ENCODE measurements at places on chromosomes 2 and 18.

DNA sequence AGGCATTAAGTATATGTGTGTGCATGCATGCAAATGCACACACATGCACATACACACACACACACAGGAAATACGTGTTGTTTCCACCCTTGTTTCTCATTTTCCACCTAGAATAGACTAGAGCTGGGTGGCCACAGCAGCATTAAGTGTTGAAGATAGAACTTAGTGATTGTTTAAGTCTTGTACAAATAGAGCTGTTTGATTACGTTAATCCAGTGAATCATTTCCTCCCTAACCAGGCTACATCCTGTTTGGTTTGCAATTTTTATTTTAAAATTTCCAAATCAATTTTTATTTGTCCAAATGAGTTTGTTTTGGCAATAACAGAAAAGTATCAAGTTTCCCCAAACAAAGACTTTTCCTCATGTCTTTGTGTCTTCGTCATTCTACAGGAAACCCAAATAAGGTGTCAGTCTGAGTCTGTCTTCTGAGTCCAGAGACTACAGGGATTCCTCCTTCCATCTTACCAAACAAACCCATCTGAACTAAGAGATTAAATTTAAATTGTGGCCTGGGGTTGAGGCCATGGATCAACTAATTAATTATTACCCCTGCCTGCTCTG is 74.6 kb upstream of the GALNT5 start:
- DNase-seq = no peak

- DNase-seq = no peak
These were observed 11.7 kb downstream of the UBR3 start for GRCh38 chr2:169838743-169839489.

GRCh38 chr2:236176417-236176816 is 8.2 kb upstream of the GBX2 start:
- DNase-seq = no peak

DNA sequence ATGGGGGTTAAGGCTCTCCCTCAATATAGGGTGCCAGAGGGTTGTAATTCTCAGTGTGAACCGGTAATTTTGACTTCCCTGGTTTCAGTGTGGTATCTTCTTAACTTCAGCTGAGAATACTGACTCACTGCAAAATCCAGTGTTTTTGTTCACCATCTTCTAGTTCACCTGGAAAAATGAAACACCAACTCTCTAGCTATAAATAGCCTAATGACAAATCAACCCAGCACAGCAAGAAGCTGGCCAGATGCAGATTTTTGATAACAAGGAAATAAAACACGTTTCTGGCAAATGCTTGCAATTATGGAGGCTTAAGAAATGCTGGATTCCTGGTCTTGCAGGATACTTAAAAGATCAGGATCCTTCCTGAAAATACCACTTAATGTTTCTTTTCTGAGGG is 192.3 kb downstream of the CLIP4 start:
- DNase-seq = no peak

DNA sequence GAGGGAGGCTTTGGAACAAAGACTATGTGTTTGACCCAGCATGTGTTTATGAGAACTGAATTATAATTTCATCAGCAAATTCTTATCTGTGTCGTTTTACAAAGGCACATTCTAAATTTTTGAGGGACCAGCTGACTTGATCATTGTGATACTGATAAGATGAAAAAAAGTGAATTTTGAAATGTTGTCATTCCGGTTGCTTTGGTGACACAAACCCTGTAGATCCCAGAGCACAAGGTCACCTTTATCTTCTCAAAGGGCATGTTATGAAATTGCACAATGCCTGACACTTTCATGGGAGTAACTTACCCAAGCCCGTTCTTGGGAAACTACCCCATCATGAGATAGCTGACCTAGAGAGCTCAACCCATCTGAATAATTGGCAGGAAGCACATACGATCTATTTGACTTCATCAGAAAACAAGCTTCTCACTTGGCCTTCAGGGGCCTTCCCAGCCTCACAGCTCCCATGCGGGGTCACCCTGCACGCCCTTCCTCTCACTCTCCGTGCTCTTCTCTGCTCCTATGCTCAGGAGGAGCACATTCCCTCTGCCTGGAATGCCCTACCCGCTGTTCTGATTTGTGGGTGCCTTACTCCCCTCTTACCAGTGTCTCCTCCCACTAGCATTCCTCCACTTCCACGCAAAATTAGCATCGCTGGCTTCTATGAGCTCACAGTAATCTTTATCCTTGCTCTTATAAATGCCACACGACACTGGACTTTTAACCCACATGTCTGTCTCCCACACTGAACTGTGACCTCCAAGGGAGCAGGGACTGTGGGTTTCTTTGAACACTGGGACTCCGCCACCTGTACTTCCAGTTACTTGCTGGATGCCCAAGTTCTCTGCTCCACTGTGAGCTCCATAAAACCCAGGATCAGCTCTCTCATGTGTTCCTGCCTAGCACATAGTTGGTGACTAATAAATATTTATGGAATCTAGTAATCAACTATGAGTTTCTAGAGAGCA is 555.8 kb upstream of the ID2 start:
- DNase-seq = no peak

- no peak for DNase-seq
These were observed 38.0 kb downstream of the MARCO start for GRCh38 chr2:118980022-118980421.

GRCh38 chr2:84924173-84925106 is 19.0 kb downstream of the TMSB10 start:
- DNase-seq = no peak

DNA sequence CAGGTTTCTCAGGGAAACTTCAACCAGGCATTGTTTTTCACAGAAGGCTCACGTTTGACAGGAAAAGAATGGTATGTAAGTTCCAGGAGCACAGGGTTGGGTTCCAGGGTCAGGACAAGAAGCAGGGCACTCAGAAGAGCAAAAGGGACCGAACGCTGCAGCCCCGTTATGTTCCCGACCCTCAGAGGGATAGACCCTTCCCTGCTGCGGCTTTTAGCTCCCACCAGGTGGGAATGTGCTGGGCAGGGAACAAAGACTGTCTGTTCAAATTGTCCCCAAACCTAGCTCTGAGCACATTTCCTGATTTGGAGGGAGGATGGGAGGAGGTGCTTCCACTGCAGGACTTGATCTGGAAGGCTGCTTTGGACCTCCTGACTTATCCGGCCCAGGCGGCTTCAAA is 130.1 kb downstream of the RAB3GAP1 start:
- DNase-seq = no peak

DNA sequence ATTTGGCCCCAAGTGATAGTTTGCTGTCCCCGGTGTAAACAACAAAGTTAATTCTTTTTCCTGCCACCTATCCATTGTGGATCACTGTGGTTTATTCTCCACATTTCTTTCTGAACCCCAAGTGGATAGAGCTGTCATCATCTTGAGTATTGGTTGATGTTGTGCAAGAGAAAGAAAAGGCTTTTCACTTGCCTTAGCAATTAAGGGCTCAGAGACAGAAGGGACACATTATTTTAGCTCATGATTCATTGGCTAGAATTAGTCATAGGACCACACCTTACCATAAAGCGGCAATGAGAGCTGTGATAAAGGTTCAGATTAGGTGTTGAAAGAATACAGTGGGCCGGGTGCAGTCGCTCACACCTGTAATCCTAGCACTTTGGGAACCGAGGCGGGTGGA is 442.1 kb upstream of the DCC start:
- DNase-seq = no peak

DNA sequence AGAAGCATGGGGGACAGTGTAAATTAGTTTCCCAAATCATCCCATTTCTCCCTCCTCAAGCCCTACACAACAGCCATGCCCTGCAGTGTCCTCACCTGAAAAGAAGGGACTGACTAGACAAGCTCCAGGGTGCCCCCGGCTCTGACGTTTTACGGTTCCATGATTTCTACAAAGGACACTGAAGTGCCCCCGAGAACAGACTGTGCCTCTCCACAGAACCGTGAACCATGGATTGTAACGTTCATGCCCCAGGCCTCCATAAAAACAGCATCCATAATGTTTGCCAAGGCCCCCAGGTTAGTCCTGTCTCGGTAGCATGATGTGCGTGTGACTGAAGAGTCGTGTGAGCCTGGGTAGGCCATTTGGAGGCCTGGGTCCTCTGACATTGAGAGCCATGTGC is 7.0 kb upstream of the ACOXL start:
- DNase-seq = no peak

- no peak for DNase-seq
These were observed 190.4 kb upstream of the CRIM1 start for GRCh38 chr2:36165132-36165531.

- DNase-seq = no peak
These were observed 32.0 kb upstream of the B4GALT6 start for GRCh38 chr18:31716362-31716761.

DNA sequence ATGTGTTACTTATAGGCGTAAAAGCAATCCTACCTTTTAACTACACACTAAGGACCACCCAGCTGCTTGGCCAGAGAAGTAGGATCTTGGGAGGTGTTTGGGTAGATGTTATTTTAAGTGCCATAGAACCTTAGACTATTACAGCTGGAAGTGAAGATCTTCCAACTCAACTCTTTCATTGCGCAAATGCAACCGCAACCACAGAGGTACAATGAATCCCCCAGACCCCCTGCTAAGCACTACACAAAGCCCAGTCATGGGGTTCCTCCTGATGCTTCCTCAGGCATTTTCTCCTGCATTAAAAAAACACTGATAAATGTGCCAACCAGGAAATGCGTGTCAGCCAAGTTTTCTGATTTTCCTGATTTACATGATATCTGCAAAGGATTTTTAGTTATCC is 246.0 kb downstream of the LRRTM1 start:
- no peak for DNase-seq

GRCh38 chr2:205698286-205699268 is 16.3 kb downstream of the NRP2 start:
- DNase-seq = no peak

- DNase-seq = no peak
These were observed 1.6 kb downstream of the BAZ2B start for GRCh38 chr2:159614534-159615366.

- DNase-seq = peak; percentile 78
These were observed 615 bp upstream of the CCNT2 start for GRCh38 chr2:134917888-134918525.

- DNase-seq = no peak
These were observed 78.7 kb downstream of the ABCA12 start for GRCh38 chr2:215059724-215060123.

- DNase-seq = no peak
These were observed 702.8 kb upstream of the LINC00305 start for GRCh38 chr18:64851726-64852125.

- no peak for DNase-seq
These were observed 99.5 kb downstream of the TTC32 start for GRCh38 chr2:19802086-19802841.

DNA sequence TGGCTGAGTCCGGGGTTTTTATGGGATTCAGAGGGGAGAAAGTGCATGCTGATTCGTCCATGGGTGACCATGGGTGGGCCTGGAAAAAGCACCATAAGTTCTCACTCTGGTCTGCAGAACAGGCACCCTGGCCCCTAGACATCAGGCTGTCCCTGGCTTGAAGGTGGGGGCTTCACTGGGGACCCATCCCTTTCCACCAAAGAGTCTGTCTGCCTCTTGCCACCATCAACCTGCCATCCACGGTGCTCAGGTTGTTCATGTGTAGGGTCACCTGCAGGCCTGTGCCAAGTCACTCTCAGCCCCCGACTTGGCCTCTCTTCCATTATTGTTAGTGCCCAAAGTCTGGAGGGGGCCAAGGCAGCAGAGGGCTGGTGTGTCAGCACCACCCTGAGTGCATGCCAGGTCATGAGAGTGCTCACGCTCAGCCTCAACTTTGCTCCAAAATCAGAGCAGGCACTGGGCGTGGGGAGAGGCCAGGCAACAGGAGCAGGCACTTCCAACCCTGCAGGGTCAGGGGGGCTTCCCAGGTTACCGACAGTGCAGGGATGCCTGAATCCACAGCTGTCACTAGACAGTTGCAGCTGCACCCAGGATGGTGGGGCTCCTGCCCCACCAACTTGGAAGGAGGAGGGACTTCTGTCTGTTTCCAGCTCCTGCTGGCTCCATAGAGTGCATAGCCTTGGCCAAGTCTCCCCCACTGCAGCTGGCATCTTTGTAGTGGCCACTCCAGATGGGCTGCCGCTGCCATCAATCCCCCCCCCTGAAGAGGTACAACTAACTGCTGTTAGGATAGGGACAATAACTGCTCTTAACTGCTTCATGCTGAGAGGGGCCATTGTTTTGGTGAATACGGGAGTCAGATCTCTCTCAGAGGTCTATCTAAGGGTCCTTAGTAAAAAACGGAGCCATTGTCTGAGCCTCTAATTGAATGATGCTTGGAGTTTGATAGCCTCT is 209.3 kb downstream of the AKAIN1 start:
- DNase-seq = no peak

- no peak for DNase-seq
These were observed 37.6 kb downstream of the CENPO start for GRCh38 chr2:24830786-24831185.

GRCh38 chr2:17206771-17207170 is 311.5 kb downstream of the RAD51AP2 start:
- no peak for DNase-seq

- no peak for DNase-seq
These were observed 7.8 kb downstream of the ANTXR1 start for GRCh38 chr2:69020496-69021426.

DNA sequence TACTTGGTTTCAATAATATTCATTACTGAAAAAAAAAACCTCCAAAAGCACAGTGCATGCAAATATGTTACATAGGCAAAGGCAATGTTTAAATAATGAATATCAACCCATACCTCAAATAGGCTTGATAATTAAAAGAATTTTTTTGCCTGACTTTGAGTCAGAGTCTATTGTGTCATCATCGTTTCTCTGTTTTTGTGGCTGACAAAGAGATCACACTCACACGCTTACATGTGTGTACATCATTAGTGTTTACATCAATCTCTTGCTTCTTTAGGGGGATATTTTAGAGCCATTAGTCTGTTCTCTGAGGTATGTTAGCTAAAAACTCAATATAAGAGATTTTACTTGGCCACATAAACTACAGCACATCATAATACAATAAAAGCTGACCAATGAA is 150.3 kb upstream of the MMADHC start:
- no peak for DNase-seq
